ENCODE measurements at places on chromosomes 12 and 14.

GRCh38 chr12:94841177-94841576, 162.3 kb downstream of the NDUFA12 start:
- no peak for DNase-seq

- DNase-seq: no peak
Observed at GRCh38 chr14:50758305-50758704, 72.7 kb downstream of the NIN start.

GRCh38 chr12:113755098-113755497, 211.0 kb downstream of the RBM19 start:
- DNase-seq: no peak

GRCh38 chr12:41476499-41477439, 288.6 kb downstream of the PDZRN4 start:
- DNase-seq: no peak

DNA sequence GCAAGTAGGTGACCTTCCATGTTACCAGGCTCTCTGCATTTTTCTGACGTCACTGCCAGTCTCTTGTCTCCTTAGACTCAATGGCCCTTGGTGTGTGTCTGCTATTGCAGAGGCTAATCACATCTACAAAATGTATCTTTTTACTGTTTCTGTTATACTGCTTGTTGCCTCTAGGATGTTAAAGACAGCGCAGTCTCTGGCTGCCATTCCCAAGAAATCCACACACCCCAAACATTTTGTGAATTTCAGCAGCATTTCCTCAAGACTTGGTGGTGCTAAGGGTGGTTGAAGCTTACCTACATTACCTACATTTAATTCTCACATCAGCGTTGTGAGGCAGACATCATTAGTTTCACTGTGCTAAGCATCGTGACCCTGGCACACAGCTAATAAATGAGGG, 87.2 kb downstream of the C12orf75 start:
- DNase-seq: no peak

GRCh38 chr12:24997970-24998582, 49.2 kb upstream of the BCAT1 start:
- no peak for DNase-seq

GRCh38 chr12:6934110-6934509, 6.4 kb downstream of the ATN1 start:
- no peak for DNase-seq

GRCh38 chr12:32229971-32230612, 123.4 kb downstream of the BICD1 start:
- DNase-seq: no peak

GRCh38 chr14:89673512-89674225, 256.6 kb upstream of the FOXN3 start:
- DNase-seq: no peak

- no peak for DNase-seq
Observed at GRCh38 chr14:69325086-69325485, 65.1 kb downstream of the GALNT16 start.

GRCh38 chr14:61563162-61563511, 132.2 kb upstream of the HIF1A start:
- no peak for DNase-seq

- DNase-seq: no peak
Observed at GRCh38 chr12:16359512-16360491, 12.4 kb downstream of the MGST1 start.

DNA sequence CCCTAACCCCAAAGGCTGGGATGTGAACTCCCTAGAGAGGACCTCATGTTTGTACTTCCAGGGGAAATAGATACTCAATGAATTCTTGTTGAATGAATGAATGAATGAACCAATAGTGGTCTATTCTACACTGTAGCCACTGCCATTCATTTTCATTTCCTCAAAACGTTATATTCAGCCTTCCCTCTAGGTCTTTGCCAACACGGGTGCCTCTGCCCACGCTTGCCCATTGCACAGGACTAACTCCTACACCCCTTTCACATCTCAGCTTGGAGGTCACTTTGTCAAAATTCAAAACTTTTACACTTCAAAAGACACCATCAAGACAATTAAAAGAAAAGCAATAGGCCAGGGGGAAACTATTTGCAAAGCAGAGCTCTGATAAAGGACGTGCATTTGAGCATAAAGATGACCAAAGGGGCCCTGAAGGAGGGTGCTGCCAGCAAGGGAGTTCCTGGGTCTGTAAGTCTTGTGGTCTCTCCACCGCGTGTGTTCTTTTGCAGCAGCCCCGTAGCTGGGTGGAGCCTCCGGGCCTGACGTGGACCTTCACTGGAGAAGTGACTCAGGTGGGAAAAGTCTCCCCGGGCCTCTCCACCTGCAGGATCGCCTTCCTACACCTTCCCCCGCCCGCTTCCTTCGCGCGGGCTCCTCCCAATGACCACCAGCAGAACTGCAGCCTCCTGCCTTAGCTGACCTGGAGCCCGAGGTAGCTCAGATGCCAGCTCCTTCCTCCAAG, 31.5 kb downstream of the TMEM63C start:
- DNase-seq: no peak

DNA sequence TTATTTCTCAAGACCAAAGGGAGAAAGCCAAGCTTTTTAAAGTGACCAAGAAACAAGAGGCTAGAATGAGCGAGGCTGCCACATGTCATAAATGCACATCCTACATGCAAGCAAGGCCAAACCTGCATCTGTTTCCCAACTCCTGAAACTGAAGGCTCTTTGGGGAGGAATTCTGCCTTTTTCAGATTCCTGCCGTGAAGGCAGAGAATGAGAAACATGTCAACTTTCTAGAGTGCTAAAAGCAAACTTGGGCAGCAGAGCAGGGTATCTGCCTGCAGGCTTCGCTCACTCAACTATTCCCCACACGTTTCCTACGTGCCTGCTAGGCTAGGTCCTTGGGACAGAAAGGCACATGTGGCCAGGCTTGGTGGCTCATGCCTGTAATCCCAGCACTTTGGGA, 15.2 kb downstream of the DPF3 start:
- no peak for DNase-seq

GRCh38 chr14:56760164-56760914, 49.9 kb downstream of the OTX2 start:
- no peak for DNase-seq

- no peak for DNase-seq
Observed at GRCh38 chr12:66905201-66905600, 226.3 kb upstream of the GRIP1 start.

DNA sequence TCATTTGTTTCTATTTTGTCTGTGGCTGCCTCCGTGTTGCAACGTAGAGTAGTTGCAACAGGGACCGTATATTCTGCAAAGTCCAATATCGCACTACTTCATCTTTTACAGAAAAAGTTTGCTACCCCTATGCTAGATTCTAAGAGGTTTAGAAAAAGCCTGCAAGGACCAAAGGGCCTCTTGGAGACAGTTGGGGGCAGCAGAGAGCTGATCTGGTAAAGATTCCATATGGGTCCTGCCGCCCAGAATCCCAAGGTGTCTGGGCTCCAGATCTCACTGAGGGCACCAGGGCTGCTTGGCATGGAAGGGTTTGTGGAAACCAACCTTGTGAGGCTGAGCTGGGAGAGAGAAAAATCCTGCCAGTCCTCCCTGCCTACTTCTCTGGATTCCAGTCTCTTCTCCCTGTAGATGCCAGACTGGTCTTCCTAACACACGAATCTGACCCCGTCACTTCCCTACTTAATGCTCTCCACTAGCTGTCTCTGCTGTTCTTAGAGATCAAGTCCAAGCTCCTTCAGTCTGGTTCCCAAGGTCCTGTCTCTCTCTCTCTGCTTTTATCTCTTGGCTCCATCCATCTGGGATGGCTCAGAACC, 74.6 kb downstream of the GLRX5 start:
- no peak for DNase-seq

GRCh38 chr12:71888521-71888920, 49.0 kb downstream of the TBC1D15 start:
- no peak for DNase-seq

- DNase-seq: no peak
Observed at GRCh38 chr12:8948701-8949341, 624 bp downstream of the M6PR start.

GRCh38 chr12:14558473-14558959, 9.2 kb downstream of the PLBD1 start:
- no peak for DNase-seq

DNA sequence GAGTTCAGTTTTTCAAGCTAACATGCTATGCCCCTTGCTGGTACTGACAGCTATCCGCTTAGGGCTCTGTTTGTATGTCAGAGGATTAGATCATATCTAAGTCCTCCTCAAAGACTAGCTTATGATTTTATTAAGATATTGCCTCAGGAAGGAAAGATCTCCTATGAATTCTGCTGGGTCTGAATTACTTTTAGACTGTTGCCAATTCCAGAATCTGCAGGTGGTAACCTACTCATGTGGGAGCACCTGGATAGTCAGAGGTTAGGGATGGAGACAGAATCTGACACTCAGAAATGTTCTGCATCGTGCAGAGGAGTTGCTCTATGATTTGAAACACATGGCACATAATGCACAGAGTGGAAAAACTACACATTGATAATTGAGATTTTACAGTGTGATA, 843.4 kb downstream of the SLC6A15 start:
- no peak for DNase-seq

GRCh38 chr12:1798641-1799020, 21.7 kb upstream of the LRTM2 start:
- no peak for DNase-seq

All from vagina (tissue), 2 donors.